Stimulated activated CD4-positive, alpha-beta T cell treated with anti-CD3 and anti-CD28 coated beads, Interleukin-1b, Interleukin-23, amount 100 ng/mL, for 4 hours (primary cell): ENCODE measurements at places on chromosomes 7 and 10.

DNA sequence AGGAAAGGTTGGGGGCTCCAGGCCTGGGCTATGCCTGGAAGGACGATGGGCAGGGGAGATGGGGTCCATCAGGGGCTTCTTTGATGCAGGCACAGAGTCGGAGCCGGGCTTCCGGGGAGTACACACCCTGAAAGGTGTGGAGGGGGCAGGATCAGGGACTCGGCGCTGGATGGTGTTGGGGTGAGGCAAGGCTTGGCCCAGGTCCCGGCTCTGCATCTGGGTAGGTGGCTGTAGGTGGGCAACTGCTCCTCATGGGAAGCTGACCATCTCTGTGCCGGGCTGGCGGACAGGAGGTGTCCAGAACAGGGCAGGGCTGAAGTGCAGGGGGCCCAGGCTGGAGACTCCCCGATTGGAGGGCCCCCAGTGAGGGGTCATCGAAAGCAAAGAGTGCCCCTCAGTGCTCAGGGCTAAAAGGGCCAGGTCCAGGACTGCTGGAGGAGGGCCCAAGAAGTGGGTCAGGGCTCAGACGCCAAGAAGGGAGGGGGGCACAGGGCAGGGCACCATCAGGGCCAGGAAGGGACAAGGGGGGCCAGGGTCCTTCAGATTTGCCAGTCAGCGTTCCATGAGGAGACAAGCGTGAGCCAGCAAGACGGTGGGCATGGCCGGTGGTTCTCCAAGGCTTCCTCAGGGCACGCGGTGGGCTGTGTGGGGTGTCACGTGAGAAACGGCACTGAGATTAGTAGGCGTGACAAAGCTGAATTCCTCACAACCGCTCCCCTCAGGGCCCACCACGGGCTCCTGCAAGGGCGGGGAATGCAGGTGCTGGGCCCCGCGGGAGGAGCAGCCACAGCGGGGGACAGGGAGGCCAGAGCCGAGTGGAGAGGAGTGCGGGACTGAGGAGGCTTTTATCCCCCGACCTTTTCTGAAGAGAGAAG, 97.0 kb downstream of the BMS1 start:
- no peak for DNase-seq

DNA sequence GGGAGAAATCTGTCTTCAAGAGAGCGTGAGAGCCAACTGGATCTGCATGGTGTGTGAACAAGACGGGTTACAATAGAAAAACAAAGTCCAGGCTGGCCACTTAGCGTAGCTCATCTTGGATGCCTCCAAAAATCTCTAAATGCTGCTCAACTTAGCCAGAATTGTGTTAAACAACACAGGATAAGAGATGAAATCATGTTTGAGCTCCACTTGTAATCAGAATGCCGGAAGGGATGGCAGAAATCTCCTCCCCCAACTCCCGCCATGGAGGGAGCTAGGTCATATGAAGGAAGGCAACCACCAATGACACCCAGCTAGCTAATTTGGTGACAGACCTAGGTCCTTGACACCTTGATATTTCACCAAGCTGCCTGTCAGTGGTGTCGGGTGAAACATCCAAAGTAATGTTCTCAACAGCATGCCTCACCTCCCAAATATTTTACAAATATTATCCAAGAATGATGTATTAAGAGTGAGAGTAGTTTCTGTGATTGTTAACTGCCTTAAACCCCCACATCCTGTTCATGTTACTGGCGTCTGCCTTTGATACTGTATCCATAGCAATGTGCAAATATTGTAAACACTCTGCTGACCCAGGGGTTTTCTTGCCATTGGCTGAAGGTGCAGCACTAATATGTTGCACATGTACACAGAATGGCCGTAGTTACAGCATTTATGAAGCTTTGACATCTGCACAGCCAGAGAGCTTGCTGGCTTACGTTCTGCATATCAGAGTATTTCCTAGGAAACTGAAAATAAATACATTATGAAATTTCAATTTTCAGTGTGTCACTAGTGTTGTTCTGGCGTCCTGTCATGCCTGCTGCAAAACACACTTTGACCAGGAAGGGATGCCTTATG, 25.8 kb downstream of the TMEM254 start:
- DNase-seq: no peak

GRCh38 chr7:100373261-100373831, at the start of gene PILRA:
Gene PILRA, plus strand, starts transcription at chr7:100373487. Its CDS starts 170 bp downstream, at chr7:100373657.
- no peak for DNase-seq

DNA sequence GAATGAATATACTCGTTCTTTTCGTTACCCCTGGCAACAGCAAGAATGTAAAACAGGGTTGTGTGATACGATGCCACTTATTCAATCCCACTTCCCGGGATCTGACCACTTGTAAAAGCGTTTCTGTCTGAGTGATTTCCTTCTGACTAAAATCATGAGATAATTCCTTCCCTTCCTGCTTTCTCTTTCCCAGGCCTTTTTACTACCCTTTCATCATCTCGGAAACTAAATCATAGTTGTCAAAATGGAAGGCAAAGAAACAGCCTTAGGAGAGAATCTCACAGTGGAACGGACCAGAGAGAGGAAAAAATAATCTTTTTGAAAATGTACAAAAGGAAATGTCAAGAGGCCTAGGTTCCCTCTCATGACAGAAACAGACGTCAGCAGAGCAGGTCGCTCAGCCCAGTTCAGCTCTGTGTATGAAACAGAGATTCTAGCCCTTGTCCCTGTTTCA, 29.8 kb downstream of the DIP2C start:
- no peak for DNase-seq

DNA sequence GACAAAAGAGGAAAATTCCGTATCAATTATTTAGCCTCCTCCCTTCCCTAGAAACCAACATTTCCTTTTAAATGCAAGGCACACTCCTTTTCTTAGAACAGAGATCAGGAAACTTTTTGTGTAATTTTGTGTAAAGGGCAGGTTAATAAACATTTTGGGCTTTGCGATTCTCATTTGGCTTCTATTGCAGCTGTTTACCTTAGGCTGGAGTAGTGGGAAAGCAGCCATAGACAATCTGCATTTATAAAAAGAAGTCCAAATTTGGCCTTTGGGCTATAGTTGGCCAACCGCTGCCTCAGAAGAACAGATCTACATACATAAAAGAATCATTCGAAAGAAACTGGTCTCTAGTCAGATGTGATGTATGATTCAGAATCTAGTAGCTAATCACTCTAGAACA, 35.3 kb downstream of the NAMPT start:
- no peak for DNase-seq

DNA sequence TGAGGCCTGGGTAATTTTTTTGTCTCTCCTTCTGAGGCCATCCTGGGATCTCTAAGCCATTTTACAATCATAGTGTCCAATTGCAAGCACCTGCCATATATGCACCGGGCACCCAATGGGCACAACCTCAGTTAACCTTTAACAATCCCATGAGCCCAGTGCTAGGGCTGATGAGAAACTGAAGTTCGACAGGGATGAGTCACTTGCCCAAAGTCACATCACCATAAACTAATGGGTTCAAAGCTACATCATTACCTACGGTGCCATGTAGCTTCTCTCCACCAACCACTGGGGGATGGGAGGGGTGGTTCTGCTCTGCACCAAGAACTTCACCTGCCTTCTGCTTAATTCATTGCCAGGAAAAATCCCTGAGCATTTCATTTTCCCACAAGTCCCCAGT, 95.8 kb upstream of the ZNF716 start:
- no peak for DNase-seq

- DNase-seq: no peak
Observed at GRCh38 chr10:110137142-110137545, 70.3 kb upstream of the MXI1 start.
